ENCODE measurements at places on chromosomes 1 and 21. TPM values are rescaled to one million over a fixed set of nuclear protein-coding genes. Genes with fewer than 3 reads are reported as not detected.

POFUT2 gene
- 46.9 TPM for polyA plus RNA-seq

NUP210L gene
- 0.02 TPM for polyA plus RNA-seq

DNA sequence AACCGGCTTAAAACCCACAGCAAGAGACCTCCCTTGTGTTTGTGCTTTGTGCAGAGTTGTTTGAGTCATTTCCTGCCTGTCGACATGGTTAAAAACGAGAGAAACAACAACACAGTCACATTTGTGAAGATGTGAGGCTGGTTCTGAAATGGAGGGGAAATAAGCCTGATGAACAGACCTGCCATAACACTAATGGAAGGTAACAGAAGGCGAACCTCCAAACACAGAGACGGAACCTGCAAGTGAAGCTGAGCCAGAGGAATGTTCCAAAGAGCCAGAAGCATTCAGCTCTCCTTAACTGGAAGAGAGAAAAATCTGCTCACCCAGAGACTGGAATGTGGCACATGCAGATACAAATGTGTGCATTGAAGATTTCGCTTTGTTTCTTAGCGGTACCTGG, 53.2 kb upstream of the RAVER2 start:
- no peak for DNase-seq

- DNase-seq: no peak
These were observed 185.4 kb upstream of the AJAP1 start for GRCh38 chr1:4468804-4469514.

- DNase-seq: no peak
These were observed 37.5 kb upstream of the TTC22 start for GRCh38 chr1:54838565-54839180.

DNA sequence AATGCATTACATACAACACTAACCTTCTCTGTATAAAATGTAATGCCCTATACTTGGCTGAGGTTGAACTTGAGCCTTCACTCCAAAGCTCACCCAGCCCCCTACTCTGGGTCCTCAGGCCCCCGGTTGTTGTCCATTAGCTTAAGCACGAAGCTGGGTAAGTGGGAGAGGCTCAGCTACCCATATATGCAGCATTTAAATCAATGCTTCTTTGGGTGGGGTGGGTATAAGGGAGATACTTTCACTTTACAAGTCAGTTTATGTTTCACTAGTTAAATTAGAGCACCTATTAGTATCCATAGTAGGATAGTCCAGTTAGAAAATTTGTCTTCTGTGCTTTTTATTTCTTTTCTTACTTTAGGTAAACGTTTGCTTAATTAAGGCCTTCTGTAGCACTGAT, 151.4 kb downstream of the LMX1A start:
- DNase-seq: no peak

DNA sequence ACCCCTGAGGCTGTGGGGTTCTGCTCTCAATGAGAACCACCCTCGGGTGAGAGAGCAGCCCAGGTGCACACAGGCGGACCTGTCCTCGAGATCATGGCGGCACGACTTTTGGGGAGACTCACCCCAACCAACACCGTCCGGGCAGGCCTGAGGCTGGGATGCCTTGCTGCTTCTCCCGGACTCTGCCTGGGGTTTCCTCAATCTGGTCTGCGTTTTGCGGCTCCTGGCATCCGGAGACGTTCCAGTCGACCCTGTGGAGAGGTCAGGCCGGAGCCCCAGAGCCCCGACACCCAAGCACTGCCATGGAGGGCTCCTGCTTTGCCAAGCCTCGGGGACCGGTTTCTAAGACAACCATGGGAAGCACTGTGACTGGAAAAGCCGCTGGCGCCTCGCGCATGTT, 3879.7 kb downstream of the SRGAP2C start:
- no peak for DNase-seq

Measured in pancreas (tissue), 10 donors.